ENCODE measurements at places on chromosomes 7 and 10.

DNA sequence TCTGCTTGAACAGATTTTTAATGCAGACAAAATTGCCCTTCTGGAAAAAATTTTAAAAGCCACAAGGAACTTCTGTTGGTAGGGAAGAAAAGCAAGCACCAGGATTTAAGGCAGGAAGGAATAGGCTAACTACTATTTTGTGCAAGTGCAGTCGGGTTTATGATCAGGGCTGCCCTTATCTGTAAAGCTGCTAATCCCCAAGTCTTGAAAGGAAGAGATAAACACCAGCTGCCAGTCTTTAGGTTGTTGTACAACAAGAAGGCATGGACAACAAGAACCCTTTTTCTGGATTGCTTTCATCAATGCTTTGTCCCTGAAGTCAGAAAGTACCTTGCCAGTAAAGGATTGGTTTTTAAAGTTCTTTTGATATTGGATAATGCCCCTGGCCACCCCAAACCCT, 40.7 kb downstream of the RALA start:
- DNase-seq: no peak

GRCh38 chr7:52917982-52918578, 117.4 kb upstream of the POM121L12 start:
- no peak for DNase-seq

DNA sequence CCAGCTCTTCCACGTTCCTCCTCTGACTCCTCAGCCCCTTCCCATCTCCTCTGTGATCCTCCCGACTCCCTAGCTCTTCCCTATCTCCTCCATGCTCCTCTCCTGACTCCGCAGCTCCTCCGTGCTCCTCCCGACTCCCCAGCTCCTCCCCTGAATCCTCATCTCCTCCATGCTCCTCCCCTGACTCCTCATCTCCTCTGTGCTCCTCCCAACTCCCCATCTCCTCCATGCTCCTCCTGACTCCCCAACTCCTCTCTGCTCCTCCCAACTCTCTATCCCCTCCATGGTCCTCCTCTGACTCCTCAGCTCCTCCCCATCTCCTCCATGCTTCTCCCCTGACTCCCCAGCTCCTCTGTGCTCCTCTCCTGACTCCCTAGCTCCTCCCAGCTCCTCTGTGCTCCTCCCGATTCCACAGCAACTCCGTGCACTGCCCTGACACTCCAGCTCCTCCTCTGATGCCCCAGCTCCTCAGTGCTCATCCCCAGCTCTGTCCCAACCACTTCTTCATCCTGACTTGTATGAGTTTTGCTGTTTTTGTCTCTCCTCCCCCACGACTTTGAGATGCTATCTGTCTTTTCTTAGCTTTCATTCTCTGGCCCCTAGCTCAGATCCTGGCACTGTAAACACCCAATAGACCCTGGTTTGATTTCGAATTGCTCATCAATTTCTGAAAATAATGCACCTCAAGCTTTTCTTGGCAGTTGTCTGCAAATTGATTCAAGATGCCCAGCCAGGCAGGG, 38.3 kb downstream of the OAT start:
- DNase-seq: no peak

- no peak for DNase-seq
Observed at GRCh38 chr10:43843321-43844101, 194.8 kb upstream of the ZNF32 start.

All from GM19239 (cell line).